ENCODE measurements at places on chromosomes 11 and 22.

- DNase-seq: no peak
These were observed 1.8 kb downstream of the UBQLN3 start for GRCh38 chr11:5507933-5508305.

- no peak for DNase-seq
These were observed 115.4 kb upstream of the OR4B1 start for GRCh38 chr11:48101044-48101733.

- DNase-seq: no peak
These were observed 160.5 kb upstream of the NAV2 start for GRCh38 chr11:19552161-19552560.

- no peak for DNase-seq
These were observed 35.1 kb downstream of the RPL3 start for GRCh38 chr22:39284142-39284980.

DNA sequence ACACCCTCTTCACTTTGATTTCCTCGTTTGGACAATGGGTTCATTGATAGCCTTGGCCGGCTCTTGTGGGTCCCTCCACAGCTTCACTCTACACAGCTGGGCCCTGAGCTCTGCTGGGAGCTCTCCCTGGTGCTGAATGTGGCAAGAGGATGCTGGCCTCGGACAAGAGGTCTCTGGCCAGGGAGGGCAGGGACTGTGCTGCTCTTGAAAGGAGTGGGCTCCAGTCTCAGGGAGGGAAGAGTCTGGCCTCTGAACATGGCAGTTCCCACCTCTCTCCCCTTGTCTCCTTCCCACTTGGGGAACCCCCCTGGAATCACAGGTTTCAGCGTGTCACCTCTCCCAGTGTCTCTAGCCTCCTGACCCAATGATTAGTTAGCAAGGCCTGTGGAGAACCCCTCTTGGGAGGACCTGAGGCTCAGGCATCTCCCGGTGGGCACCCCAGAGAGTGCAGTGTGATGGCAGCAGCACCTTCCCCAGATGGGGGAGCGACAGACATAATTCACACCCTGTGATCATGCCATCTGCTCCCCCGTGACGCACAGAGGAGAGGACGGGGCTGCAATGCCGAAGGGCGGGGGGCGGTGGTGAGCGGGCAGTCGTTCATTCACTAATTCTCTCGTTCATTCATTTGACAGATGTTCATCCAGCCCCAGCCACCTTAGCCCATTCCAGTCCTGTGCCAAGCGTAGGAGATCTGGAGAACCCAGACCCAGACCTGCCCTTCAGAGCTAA is 2.8 kb upstream of the CABP7 start:
- DNase-seq: peak; percentile 75

DNA sequence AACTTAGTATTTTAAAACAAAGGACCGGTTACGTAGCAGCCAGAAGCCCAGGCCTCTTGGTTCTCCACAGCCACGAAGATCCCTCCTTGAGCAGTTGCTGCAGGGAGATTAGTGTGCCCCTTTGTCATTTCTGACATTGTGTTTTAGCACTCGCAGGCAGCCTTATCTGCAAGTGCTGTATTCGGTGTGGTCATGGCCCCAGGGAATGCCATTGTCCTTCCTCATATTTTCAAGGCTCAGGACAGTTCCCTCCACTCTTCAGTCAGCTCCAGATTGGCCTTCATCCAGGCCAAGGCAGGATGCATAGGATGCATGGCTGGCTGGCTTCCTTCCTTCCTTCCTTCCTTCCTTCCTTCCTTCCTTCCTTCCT is 88.5 kb downstream of the ZBTB16 start:
- DNase-seq: peak; percentile 19

- no peak for DNase-seq
These were observed 2.9 kb upstream of the TUBGCP6 start for GRCh38 chr22:50247748-50248147.

Measured in Caco-2 (cell line).